CD4-positive, alpha-beta T cell treated with Interferon alpha-2 for 1 hour (primary cell): ENCODE measurements at places on chromosomes 4 and X.
A peak's percentile ranks its signal among the peaks of the same experiment; 100 is the strongest.

- no peak for DNase-seq
These were observed 140.0 kb downstream of the COL4A6 start for GRCh38 chrX:108298165-108298602.

DNA sequence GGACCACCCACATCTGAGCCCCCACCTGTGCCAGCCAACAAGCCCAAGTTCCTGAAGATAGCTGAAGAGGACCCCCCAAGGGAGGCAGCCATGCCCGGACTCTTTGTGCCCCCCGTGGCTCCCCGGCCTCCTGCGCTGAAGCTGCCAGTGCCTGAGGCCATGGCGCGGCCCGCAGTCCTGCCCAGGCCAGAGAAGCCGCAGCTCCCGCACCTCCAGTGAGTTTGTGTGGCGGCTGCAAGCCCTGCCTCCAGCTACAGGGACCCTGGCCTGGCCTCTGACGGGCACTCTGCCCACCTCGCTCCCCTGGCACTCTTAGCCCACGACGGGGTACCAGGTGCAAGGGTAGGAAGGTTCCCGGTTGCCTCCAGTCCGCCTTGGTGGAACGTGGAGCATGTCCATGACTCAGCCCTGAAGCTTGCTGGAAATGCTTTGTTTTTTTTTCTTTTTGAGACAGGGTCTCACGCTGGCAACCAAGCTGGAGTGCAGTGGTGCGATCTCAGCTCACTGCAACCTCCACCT lies 13.7 kb upstream of the ADD1 start:
- no peak for DNase-seq

- DNase-seq = peak; percentile 70
These were observed 6.2 kb downstream of the NCAPG start for GRCh38 chr4:17817027-17817426.

DNA sequence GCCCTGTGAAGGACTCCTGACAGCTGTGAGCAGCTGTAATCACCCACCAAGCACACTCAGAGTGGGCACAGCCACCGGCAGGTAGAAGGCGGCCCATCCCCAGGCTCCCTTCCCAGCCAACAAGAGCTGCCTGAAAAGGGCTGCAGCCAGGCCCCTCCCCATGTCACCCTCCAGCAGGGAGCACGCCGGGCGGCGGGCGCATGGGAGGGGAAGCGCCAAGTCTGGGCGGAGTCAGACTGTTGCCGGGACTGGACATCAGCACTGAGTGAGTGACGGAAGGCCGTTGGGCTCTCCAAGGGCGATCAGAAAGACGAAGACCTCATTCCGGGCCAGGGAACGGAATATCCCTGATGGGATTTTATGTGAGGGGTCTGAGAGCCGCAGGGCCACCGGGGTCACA lies 82.1 kb downstream of the PPP2R2C start:
- DNase-seq = no peak

GRCh38 chr4:128307123-128307571 lies 19.5 kb upstream of the PGRMC2 start:
- no peak for DNase-seq

DNA sequence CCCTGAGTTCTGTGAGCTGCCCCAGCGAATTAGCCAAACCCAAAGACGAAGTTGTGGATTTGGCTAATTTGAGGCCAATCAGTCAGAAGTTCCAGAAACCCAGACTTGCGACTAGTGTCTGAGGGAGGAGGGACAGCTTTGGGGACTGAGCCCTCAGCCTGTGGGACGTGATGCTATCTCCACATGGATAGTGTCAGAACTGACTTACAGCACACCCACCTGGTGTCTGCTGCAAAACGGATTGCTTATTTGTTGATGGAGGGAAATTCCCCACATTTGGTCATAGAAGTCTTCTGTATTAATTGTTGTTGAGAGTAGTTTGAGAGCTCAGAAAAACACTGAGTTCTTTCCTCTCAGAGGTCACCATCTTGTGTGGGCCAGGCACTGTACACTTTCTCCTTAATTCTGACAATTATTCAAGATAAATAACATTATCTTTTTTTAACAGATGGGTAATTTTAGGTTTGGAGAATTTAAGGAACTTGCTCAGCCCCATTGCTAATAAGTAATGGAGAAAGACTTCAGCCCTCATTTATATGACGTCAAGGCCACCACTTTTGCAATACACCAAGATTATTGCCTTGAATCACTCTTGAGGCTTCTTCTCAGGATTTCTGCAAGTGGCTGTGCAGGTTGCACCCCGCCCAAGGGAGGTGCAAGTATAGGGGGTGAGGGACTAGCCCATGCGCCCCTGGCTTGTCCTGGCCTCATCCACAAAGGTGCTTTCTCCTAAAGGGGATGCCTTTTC lies 16.7 kb downstream of the CLRN2 start:
- no peak for DNase-seq

- no peak for DNase-seq
These were observed 24.2 kb upstream of the XPNPEP2 start for GRCh38 chrX:129714581-129714980.

DNA sequence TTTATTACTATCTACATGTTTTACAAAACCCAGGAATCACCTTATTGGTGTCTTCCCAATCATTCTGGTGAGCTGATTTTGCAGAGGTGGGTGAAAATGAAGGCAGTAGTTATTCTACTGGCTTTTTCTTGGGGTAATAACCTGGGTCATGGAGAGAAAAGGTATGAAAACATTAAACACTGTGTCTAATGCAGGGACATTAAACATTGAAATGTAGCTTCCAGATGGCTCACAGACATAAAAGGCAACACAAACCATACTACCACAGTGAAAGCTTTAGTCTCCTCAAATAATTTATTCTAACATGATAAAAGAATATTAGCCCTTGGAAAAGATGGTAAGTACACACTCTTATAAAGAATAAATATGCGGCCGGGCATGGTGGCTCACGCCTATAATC lies 8.0 kb downstream of the SETD7 start:
- DNase-seq = no peak

DNA sequence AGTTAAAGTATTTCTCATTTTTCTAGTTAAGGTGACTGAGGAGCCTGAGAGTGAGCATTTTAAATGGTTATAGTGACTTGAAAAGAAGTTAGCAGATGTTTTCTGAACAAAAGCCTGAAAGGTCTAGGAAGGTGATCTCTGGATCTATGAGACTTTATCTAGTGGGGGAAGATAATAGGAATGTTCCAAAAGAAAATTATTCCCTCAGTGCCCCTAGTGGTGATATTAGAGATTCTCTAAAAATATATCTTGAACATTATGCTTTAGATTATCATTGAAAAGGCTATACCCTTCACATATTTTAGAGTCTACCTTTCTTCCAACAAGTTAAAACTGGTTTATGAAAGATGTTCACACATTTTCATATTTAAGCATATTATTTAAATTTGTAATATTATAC lies 69.0 kb upstream of the SPANXN1 start:
- DNase-seq = no peak

DNA sequence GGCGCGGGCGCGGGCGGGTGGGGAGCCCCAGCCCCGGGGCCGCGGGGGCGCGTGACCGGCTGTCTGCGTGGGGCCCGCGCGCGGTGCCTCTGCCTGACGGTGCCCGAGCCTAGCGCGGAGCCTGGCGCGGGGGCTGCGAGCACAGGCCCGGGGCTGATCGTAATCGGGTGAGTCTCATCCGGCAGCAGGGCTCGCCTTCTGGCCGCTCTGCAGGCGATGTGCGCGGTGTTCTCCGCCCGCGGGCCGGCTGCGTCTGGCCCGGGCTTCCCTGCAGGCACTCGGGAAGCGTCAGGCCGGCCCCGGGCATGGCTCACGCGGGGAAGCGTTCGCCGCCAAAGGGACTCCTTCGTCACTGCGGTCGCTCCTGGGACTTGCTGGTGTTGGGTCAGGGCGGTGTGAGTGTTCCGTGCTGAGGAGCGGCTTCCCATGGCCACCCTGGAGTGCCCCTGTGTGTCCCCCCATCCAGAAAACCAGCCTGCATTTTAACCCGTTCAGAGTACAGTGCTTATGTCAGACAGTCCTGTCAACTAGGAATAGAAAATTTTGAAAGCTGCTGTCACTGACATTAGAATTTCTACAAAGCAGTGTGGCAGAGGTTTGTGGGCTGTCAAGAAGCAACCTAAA lies 40.6 kb downstream of the FAM149A start:
- no peak for DNase-seq

- no peak for DNase-seq
These were observed 10.2 kb downstream of the CRLF2 start for GRCh38 chrX:1202251-1202650.

DNA sequence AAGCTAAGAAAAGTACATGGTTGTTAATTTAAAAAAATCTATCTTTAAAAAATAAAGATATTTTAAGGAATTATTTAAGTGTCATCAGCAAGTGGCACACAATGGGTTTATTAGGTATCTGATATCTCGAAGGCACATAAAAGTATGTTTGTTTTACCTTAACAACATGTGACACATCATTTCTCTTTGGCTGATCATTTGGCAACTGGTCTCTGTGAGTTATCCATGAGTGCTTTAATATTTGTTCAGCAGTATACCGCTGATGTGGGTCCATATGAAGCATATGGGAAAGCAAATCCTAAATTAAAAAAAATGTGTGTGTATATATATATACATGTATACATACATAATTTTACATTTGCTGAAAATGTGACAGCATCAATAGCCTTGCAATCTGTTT lies 123.2 kb downstream of the RPS6KA6 start:
- no peak for DNase-seq

- no peak for DNase-seq
These were observed 74.2 kb downstream of the LIMCH1 start for GRCh38 chr4:41611881-41612871.

DNA sequence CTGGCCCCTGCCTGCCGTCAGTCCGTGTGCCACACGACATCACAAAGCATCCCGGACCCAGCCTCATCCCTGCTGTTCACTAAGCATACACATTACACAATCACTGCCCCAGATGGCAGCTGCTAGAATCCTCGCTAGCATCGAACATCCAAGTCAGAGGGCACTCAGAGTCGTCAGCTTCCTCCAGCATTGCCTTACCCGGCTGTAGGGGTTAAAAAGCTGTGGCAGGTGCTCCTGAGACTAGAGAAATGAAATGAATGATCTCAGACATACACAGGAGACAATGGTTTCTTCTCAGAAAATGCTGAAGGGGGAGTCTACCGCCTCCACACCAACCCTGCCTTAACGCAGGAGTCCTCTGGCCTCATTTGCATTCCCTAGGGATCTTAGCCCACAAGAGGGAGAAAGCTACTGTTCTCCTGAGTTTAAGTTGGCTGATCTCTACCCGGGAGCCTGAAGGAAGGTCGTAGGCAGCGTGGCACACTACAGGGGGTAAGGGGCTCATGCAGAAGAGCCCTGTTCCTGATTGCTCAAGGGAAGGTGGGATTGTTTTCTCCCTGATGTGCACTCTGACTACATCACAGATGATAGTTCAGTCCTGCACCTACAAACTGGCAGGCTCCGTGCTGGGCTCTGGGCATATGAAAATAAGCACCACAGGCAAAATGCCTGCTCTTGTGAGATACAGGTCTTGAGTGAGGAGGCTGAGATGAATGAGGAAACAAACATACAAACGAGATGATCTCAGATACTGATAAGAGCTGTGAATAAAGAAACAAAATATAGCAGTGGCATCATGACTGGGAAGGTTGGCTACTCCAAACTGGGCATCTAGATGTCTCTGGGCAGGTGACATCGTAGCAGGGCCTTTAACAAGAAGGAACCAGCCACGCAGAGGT lies 2.6 kb upstream of the KIAA0232 start:
- DNase-seq = no peak

- no peak for DNase-seq
These were observed 125.3 kb upstream of the LNX1 start for GRCh38 chr4:53716471-53717063.

DNA sequence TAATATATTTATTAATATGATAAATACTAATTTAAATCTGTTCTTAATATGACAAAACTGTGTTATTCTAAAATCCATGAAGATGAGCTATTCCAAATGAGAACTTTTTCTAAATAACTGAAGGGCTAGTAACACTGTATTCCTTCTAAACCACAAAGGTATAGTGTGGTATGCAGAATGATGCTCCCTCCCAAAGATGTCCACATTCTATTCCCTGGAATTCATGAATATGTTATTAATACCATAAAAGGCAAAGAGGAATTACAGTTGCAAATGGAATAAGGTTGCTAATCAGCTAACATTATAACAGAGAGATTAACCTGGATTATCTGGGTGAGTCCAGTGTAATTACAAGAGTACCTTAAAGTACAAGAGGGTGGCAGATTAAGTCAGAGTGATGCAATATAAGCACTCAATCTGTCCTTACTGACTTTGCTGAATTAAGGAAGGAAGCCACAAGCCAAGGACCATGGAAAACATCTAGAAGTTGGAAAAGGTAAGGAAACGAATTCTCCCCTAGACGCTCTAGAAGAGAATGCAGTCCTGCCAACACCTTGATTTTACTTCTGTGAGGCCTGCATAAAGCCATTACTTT lies 20.7 kb upstream of the MAB21L2 start:
- no peak for DNase-seq
